ENCODE measurements at places on chromosomes 12 and 14. TPM values are rescaled to one million over a fixed set of nuclear protein-coding genes. Genes with fewer than 3 reads are reported as not detected.

GRCh38 chr14:103127356-103127755, 4.1 kb downstream of the TNFAIP2 start:
- H3K27ac ChIP-seq: peak overlapping the region; percentile 35
- H3K4me1 ChIP-seq: peaks cover 44% of the 10 kb centered on the region
- no peak for DNase-seq
- no peak overlapping the region for H3K4me3 ChIP-seq

- no peaks in the 10 kb centered on the region for H3K36me3 ChIP-seq
- peaks cover 5% of the 10 kb centered on the region for H3K27me3 ChIP-seq
- H3K27ac ChIP-seq: no peak overlapping the region
These were observed 192.9 kb upstream of the GARIN6 start for GRCh38 chr12:99454539-99455172.

- H3K4me3 ChIP-seq: no peak overlapping the region
- no peaks in the 10 kb centered on the region for H3K36me3 ChIP-seq
- DNase-seq: no peak
- H3K27ac ChIP-seq: no peak overlapping the region
These were observed 26.6 kb downstream of the ASCL4 start for GRCh38 chr12:107801150-107801549.

DNA sequence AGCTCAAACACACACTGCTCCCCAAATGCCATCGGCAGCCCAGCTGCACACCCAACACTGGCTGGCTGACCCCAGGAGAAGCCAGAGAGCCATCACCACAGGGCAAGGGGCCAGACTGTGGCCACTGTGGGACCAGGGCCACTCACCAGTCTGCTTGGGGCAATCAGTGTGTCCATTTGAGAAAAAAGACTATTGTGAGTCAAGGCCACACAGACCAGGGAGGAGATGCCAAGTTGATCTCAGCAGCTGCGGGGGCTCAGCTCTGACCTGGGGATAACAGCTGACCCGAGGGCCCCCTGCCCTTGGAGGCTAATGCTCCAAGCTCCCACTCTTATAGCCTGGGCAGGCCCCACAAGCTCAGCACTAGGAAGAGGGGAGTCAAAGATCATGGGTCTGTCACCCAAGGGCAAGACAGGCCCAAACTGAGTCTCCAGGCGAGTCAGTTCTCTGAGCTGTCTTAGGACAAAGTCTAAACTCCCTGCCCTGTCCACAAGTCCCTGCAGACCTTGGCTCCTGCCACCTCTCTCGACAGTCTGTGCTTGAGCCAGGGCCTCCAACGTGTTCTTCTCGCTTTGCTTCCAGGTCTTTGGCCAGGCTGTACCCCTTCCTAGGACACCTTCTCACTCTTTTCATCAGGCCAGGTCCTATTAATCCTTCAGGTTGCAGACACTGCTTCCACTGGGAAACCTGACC, 30.1 kb upstream of the PNMA1 start:
- H3K4me1 ChIP-seq: peaks cover 69% of the 10 kb centered on the region
- no peak for DNase-seq
- H3K27me3 ChIP-seq: no peaks in the 10 kb centered on the region
- H3K4me3 ChIP-seq: peak overlapping the region; percentile 6
- H3K36me3 ChIP-seq: no peaks in the 10 kb centered on the region

Gene BICDL1
- total RNA-seq: 18.2 TPM

GRCh38 chr14:70885343-70886022, 21.8 kb upstream of the PCNX1 start:
- no peaks in the 10 kb centered on the region for H3K4me1 ChIP-seq
- no peak for DNase-seq
- no peak overlapping the region for H3K27ac ChIP-seq
- no peaks in the 10 kb centered on the region for H3K27me3 ChIP-seq
- no peaks in the 10 kb centered on the region for H3K36me3 ChIP-seq

GRCh38 chr12:76866151-76866567, 12.7 kb downstream of the CSRP2 start:
- DNase-seq: no peak
- no peaks in the 10 kb centered on the region for H3K36me3 ChIP-seq
- H3K27me3 ChIP-seq: no peaks in the 10 kb centered on the region

Gene OR6C2
- total RNA-seq: not detected

DNA sequence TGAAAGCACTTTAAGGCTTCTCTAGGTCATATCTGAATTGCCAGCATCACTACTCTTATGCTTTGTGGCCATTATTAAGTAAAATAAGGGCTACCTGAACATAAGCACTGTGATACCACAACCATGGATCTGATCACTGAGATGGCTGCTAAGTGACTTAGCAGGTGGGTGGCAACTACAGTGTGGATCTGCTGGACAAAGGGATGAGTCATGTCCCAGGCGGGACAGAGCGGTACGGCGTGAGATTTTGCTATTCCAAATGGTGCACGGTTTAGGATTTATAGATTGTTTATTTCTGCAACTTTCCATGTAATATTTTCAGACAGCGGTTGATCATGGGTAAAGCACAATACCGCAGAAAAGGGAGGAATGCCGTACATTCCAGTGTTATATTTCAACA, 39.4 kb downstream of the MLXIP start:
- no peaks in the 10 kb centered on the region for H3K36me3 ChIP-seq
- no peak for DNase-seq
- H3K4me3 ChIP-seq: no peak overlapping the region

Gene CLEC4E
- total RNA-seq: not detected

GRCh38 chr14:55138091-55138490, 9.0 kb downstream of the LGALS3 start:
- H3K27me3 ChIP-seq: no peaks in the 10 kb centered on the region
- peaks cover 29% of the 10 kb centered on the region for H3K36me3 ChIP-seq
- no peak overlapping the region for H3K4me3 ChIP-seq
- DNase-seq: no peak
- H3K27ac ChIP-seq: no peak overlapping the region
- no peaks in the 10 kb centered on the region for H3K4me1 ChIP-seq

Gene LGALS3
- 86.1 TPM for total RNA-seq

DNA sequence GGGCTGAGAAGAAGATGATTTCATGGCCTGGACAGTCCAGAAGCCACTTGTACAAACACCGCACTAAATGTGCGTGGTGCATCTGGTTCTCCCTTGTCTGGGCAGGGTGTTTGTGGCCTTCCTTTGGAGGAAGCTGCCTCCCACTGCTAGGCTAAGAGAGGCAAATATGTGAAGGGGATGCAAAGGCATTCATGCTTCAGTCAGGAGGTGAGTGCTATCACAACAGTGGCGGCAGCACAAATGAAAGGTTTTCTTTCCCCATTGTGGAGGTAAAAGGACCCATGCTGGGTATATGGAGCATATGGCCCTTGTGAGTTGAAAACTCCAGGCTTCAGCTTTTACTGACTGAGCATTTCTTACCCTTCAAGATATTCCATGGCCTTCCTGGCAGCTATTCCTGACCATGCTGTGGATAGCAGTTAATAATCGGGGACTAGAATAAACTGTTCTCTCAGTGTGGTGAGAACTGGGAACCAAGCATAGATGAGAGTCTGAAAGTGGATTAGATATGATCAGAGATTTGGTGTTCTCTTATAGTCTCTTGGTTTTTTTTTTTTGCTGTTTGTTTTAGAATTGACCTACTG, 69.9 kb downstream of the MYRFL start:
- H3K4me3 ChIP-seq: no peak overlapping the region
- no peak for DNase-seq
- no peak overlapping the region for H3K27ac ChIP-seq
- H3K36me3 ChIP-seq: no peaks in the 10 kb centered on the region

GRCh38 chr14:64944041-64944440, 1.5 kb upstream of the GPX2 start:
- DNase-seq: no peak
- H3K36me3 ChIP-seq: no peaks in the 10 kb centered on the region
- no peak overlapping the region for H3K27ac ChIP-seq
- no peaks in the 10 kb centered on the region for H3K4me1 ChIP-seq

GRCh38 chr12:84411031-84411430, 501.6 kb downstream of the SLC6A15 start:
- no peak overlapping the region for H3K4me3 ChIP-seq
- H3K36me3 ChIP-seq: no peaks in the 10 kb centered on the region
- no peak overlapping the region for H3K27ac ChIP-seq

Gene KRR1
- total RNA-seq: 192 TPM

- no peaks in the 10 kb centered on the region for H3K36me3 ChIP-seq
- H3K27me3 ChIP-seq: no peaks in the 10 kb centered on the region
- no peak overlapping the region for H3K4me3 ChIP-seq
- no peaks in the 10 kb centered on the region for H3K4me1 ChIP-seq
- no peak overlapping the region for H3K27ac ChIP-seq
These were observed 60.9 kb downstream of the MAP1LC3B2 start for GRCh38 chr12:116620124-116620491.

- H3K4me1 ChIP-seq: no peaks in the 10 kb centered on the region
- H3K4me3 ChIP-seq: no peak overlapping the region
- no peak overlapping the region for H3K27ac ChIP-seq
- no peaks in the 10 kb centered on the region for H3K36me3 ChIP-seq
- H3K27me3 ChIP-seq: no peaks in the 10 kb centered on the region
These were observed 258.7 kb downstream of the FLRT2 start for GRCh38 chr14:85788470-85789233.

Gene ZDHHC22
- 0.10 TPM for total RNA-seq

GRCh38 chr12:64205542-64205941, 16.6 kb downstream of the KICS2 start:
- no peak overlapping the region for H3K4me3 ChIP-seq
- no peak overlapping the region for H3K27ac ChIP-seq
- H3K4me1 ChIP-seq: no peaks in the 10 kb centered on the region

DNA sequence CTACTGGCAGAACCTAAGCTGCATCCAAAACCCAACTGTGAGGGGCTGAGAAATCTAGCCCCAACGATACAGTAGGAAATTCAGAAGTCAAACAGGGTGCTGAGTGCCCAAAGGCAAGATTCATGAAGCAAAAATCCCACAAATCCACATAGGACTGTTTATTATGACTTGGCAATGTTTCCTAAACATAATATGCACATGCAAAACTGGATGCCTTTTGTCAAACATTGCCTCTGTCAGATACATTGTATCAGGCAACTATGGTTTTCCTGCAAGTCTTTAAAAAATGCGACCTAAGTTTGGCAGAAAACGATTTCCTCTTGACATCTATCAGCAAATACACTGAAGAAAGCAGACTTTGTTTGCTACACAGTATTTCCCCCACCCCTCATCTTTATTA, 27.3 kb upstream of the YARS2 start:
- H3K27ac ChIP-seq: no peak overlapping the region
- H3K4me3 ChIP-seq: no peak overlapping the region
- no peaks in the 10 kb centered on the region for H3K27me3 ChIP-seq
- no peak for DNase-seq

Gene HOXC5
- total RNA-seq: 1.1 TPM

DNA sequence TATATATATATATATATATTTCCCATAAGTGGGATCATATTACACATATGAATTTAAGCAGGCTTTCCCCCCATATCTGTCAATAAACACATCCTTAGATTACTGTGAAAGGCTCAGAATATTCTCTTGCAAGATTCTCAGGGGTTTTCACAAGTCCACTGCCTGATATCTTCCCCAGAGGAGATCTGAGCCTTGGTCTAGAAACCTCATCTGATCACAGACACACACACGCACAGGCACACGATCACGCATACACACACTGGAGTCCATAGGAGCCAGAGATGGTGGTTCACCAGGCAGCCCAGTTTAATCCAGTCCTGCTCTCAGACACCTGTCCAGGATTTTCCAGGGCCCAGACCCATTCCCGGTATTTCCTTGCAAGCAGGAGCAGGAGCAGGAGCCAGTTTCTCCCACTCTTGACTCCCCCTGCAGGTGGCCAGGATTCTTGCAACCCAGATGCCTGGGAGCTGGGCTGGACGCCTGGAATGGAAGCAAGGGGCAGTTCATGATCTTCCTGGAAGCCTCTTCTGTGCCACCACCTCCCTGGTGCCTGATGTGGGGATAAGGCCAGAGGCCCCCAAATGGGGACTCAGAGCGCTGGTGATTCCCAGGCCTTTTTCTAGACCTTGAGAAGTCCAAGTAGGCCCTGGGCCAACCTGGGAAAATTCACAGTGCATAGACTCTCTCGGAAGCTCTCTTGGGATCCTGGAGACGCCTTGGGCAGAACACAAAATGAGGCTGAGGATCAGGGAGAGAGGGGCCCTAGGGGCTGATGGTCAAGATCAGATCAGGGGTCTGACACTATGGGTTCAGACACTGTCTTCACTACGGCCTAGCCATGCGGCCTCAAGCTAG, 16.5 kb upstream of the KRT78 start:
- peak; percentile 79 for DNase-seq
- H3K4me3 ChIP-seq: no peak overlapping the region
- peaks cover 5% of the 10 kb centered on the region for H3K4me1 ChIP-seq

- H3K27me3 ChIP-seq: no peaks in the 10 kb centered on the region
- no peaks in the 10 kb centered on the region for H3K36me3 ChIP-seq
- DNase-seq: no peak
These were observed 1537.1 kb upstream of the FLRT2 start for GRCh38 chr14:83992857-83993256.

Gene TAMALIN
- 1.1 TPM for total RNA-seq

DNA sequence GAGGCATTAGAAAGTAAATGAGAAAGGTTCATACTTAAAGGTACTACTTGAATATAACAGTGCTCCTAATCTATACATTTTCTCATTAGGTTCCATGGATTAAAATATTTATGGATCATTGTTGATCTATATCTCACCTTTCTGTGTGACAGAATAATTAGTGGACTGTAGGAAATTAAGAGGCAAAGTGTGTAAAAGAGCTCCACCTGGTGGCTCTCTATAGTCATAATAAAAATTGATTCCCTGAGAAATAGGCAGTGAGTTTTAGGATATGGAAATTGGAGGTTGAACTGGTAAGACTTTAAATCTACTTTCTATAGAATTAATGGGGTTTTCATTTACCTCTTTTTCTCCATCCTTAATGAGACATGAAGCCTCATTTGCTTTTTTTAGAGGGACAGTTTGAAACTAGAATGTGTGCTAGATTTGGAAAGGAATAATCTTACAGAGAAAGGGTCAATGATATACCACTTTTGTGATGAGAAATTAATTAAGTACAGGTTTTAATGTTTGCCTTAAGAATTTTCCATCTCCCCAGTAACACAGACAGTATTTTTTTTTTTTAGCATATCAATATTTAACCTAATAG, 11.8 kb upstream of the DERA start:
- H3K27ac ChIP-seq: no peak overlapping the region
- no peak for DNase-seq
- H3K36me3 ChIP-seq: peaks cover 76% of the 10 kb centered on the region
- no peak overlapping the region for H3K4me3 ChIP-seq

Gene CAPZA3
- not detected for total RNA-seq

DNA sequence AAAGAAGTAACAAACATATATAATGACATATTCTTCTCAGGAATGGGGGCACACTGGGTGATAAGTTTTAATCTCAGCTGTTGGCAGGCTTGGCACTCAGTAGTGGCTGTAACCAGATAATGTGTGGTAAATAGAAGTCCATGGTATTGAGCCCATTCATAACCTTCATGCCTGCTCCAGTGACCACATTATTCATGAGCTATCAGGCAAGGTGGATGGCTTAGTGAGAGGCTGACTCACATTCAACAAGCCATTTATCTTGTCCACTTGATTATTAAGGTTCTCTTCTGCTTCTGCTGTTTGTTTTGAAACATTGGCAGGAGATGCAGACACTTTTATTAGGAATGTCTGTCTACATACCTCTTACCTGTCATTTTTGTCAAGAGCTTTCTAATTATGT, 950.4 kb upstream of the LRFN5 start:
- no peaks in the 10 kb centered on the region for H3K27me3 ChIP-seq
- no peak for DNase-seq

- peaks cover 14% of the 10 kb centered on the region for H3K27me3 ChIP-seq
- H3K27ac ChIP-seq: no peak overlapping the region
- DNase-seq: no peak
- no peak overlapping the region for H3K4me3 ChIP-seq
- no peaks in the 10 kb centered on the region for H3K36me3 ChIP-seq
- peaks cover 21% of the 10 kb centered on the region for H3K4me1 ChIP-seq
These were observed 117.2 kb downstream of the CACNA1C start for GRCh38 chr12:2169940-2170339.
